ENCODE measurements at places on chromosomes 7 and 10.

DNA sequence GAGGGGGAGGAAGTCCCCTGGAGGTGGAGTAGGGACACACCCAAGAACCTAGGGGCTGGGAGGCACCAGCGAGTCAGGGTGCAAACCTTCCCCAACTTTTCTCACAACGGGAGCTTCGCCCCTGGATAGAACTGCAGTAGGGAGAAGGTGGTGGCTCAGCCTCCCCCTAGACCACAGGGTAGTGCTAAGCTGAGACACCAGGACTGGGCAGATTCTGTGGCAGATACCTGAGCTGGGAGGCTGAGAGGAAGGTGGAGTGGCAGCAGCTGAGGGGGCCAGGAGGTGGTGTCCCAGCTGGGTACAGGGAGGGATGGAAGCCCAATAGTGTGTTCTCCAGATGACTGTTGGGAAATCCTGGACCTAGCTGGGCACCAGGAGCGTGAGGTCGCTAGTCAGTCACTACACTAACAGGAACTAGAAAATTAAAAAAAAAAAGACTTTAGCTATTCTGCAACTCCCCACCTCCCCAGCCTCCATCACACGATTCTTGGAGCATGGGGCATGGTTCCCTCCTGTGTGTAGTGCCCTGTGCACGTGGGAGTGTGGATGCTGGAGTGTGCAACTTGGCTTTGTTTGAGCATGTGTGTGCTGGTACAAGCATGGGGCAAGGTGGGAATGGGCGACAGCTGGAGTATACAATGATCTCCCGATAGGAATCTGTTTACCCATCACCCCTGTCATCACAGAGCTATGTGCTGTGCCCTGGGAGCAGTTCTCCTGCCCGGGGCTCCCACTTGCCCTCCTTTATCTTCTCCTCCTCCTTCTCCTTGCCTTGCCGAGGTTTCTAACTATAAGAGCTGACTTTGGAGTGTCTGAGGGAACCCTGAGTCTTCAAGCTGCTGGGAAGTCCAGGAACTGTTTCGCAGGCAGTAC is 8.8 kb upstream of the TRPV6 start:
- no peak for DNase-seq

- DNase-seq: no peak
These were observed 80.9 kb upstream of the AGBL3 start for GRCh38 chr7:134905375-134905774.

- no peak for DNase-seq
These were observed 39.0 kb downstream of the TAF3 start for GRCh38 chr10:7857262-7857661.

- no peak for DNase-seq
These were observed 142.8 kb upstream of the SEMA3A start for GRCh38 chr7:84337429-84337828.

GRCh38 chr7:55957190-55957589 is 5.5 kb downstream of the MRPS17 start:
- no peak for DNase-seq

DNA sequence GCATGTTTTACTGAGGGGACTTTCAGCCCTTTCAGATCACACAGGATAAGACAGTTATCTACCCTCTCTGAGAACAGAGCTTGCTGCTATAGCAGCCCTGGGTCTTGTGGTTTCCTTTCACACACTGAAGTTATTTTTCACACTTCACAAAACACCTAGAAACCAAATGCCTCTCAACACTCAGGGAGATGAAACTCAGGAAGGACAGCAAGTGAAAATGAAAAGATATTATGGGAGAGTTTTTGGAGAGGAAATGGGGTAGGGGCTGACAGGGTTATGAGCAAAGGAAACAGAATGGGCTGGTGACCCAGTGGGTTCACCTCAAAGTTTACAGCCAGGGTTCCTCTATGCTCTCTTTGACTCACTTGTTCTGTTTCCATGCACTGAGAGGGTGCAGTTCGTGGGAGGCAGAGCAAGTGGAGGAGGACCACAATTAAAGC is 17.0 kb upstream of the GIMAP2 start:
- peak; percentile 73 for DNase-seq

All from activated naive CD4-positive, alpha-beta T cell treated with anti-CD3 and anti-CD28 coated beads, Interleukin-2, amount 10 ng/mL, durations not matched to agents 7 days and 5 days (primary cell).